NCI-H1092 (cell line): ENCODE measurements at places on chromosomes 16 and 17.
A peak's percentile ranks its signal among the peaks of the same experiment; 100 is the strongest.

GRCh38 chr16:4936181-4936990 is 562 bp downstream of the PPL start:
- no peak for DNase-seq

DNA sequence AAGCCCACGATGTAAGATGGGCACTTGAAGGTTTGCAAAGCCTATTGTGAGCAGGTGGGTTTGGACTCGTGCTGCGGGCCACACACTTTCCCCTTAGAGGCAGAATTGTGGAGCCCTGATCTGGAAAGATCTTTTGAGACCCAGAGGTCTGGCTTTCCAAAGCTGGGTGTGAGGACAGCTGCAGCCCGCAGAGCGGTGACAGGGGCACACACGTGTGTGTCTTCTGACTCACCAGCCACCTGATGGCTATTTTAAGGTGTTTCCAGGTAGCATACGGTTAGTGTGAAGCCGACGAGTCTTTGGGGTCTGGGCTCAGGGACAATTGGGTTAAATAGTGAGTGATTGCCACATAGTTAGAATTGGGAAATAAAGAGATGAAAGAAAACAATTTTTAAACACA is 108.9 kb upstream of the GSE1 start:
- DNase-seq, result no peak

DNA sequence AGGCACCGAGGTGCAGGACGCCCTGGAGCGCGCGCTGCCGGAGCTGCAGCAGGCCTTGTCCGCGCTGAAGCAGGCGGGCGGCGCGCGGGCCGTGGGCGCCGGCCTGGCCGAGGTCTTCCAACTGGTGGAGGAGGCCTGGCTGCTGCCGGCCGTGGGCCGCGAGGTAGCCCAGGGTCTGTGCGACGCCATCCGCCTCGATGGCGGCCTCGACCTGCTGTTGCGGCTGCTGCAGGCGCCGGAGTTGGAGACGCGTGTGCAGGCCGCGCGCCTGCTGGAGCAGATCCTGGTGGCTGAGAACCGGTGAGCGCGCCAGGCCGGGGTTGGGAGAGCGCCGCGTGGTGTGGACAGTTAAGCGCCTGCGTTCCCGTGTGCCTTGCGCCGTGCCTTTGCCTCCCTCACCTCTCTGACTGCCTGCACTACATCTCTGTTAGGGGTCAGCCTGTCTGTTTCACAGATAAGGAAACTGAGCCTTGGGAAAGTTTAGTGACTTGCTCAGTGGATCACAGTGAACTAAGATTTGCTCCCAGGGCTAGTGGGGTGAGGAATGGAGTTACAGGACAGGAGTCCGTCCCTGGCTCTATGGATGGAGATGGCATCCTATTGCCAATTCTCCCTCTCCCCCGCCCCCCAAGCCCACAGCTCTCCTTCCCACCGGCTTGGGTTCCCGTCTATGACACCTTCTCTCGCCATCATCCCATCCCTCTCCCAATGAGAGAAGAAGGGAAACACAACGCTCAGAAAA is 880 bp downstream of the SARM1 start:
- DNase-seq, result no peak

GRCh38 chr16:19283637-19284036 is 1.9 kb upstream of the CLEC19A start:
- no peak for DNase-seq

DNA sequence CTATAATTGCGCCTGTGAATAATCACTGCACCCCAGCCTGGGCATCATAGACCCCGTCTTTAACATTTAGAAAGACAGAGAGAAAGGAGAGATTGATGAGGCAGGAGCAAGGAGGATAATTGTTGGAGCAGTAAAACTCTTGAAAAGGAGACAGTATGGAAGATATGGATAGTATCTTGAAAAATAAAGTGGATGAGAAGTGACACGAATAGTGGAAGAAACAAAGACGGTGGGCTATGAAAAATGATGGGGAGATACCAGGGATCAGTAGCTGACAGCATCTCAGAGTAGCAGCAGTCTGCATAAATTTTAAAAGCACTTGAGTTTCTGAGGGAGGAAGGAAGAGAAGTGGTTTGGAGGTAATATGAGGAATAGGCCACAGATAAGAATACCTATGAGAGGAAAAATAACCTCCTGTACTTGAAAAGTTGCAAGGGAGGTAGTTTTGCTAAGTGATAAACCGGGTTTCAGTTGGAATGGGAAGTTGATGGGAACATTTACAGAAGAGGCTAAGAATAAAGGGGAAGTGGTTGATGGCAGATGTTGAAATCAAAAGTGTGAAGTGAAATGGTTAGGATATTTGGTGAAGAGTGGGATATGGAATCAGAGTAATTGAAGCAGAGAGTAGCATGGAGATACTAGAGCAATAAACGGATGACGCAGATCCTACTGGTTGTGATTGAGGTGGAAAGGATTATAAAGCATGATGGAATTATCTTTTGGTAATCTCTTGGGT is 1.8 kb upstream of the PPM1D start:
- DNase-seq, result no peak

DNA sequence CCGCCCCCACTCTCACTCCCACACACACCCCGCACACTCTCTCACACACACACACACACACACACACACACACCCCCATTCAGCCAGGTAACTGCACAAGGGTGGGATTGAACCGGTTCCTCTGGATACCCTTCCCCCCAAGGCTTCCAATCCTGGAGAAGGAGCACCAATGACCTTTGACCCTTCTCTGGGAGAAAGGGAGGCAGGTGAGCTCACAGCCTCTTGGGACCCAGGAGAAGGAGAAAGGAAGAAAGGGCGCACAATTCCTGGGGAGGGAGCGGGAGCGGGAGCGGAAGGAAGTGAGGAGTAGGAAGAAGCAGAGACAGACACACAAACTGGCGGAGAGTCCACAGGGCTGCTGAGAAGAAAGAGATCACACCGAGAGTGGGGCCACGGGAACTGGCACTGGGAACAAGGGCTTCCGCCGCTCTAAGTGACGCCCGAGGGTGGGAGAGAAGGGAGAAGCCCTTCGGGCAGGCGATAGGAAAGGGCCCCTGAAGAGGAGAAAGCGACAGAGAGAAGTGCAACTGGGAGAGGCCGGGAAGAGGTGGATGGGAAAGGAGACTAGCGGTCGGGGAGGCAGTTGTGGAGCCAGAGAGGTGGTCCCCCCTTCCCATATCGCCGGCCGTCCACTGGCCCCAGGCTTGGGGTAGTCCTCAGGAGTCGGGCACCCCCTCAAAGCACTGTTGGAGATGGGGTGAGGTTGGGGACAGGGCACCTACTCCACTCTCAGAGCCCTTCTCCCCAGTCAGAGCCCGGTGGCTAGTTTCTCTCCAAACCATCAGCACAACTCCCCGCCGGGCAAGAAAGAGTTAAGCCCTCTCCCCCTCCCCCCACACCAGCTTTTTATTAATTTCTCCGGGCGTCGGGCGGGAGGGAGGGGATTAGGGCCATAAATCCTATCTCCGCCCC is 1.3 kb downstream of the SAMD14 start:
- no peak for DNase-seq

DNA sequence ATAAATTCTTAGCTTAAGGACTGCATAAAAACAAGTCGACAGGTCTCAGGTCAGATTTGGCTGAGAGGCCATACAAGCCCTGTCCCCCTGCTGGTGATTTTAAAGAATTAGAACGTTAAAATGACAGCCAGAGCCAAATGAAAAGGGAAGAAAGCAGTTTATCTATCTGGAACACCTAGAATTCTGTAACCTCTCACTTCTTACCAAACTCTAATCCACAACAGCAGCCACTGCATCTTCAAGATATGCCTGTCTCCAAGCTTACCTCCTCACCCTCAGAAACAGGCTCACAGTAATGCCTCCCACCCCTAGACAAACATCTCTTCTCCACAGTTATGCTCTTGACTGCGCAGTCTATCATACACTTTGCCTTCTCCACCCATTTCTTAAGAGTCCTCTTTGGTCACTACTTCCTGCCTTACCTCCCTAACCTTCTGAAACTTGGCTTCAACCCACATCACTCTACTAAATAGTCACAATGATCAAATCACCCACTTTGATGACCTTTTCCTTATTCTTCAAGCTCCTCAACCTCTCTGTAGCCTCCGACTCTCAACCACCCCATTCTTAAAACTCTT is 14.2 kb downstream of the ANKFY1 start:
- DNase-seq, result no peak

- DNase-seq, result no peak
These were observed 3.6 kb upstream of the FBXO47 start for GRCh38 chr17:38970804-38971203.

DNA sequence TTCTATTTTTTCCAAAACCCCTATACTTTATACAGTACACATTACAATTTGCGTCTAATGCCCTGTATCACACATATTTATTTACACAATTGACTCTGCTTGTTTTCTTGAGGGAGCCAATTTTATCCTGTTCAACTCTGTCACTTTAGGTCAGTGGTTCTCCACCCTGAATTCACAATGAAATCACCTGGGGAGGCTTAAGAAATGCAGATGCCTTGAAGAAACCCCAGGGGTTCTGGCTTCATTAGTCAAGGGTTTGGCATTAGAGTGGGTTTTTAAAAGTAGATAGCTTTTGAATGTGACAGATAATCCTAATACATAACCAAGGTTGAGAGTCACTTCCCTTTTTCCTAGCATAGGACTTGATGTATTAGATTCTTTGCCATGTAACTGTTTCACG is 398.6 kb upstream of the ERCC4 start:
- no peak for DNase-seq

GRCh38 chr17:53463363-53463762 is 359.4 kb upstream of the KIF2B start:
- DNase-seq, result no peak

DNA sequence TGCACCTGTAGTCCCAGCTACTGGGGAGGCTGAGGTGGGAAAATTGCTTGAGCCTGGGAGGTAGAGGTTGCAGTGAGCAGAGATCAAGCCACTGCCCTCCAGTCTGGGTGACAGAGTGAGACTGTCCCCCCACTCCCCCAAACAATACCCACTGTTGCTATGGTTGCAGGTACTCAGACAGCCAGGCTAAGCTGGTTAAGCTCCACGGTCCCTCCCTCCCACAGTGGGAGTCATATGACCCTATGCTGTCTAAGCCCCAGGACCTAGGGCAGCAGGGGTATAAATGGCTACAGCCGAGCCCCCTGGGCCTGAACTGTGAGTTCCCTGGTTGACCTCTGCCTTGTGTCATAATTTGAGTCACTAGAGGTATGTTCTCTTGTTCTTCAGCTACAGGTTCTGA is 15.9 kb upstream of the RPRML start:
- DNase-seq, result no peak

DNA sequence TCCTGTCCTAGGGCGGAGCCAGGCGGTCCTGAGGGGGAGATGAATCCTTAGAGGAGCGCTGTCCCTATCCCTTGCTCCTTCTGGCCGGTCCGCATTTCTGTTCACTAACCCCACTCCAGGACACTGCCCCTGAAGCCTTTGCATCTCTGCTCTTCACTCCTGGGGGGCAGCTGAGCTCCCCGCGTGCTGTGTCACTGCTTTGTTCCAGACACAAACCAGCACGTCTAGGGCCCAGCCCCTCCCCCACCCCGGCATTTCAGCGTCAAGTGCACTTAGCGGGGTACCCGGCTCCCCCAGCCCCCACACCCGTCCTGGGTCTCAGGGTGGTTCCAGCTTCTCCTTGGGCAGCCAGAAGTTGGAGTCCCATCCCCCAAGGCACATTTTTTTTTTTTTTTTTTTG is 8.9 kb downstream of the CORO6 start:
- no peak for DNase-seq

- DNase-seq, result no peak
These were observed 4.3 kb downstream of the HOXB6 start for GRCh38 chr17:48600244-48601098.

- DNase-seq, result peak; percentile 72
These were observed 58.0 kb upstream of the GSE1 start for GRCh38 chr16:85554889-85555718.

DNA sequence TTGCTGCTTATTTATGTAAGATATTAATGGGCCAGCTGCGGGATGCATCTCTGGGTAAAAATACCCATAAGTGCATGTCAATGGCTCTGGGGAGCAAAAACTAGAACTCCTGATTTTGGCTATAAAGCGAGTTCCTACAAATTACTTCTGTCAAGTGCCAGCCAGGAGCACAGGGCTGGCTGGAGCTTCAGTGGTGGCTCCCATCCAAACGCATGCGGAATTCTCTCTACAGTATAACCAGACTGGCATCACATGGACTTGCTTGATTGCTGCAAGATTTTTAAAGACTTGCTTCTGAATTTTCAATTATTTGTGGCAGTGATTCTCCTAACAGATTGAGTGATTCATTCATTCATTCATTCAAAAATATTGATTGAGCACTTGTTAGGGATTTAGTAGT is 260.9 kb downstream of the PHKB start:
- no peak for DNase-seq

- no peak for DNase-seq
These were observed 18.7 kb upstream of the NSMCE1 start for GRCh38 chr16:27287051-27287811.

GRCh38 chr17:74024871-74025531 is 178.5 kb upstream of the RPL38 start:
- DNase-seq, result no peak

GRCh38 chr17:17659340-17659739 is 21.9 kb upstream of the RAI1 start:
- no peak for DNase-seq

GRCh38 chr16:86044241-86044671 is 145.3 kb downstream of the IRF8 start:
- no peak for DNase-seq

DNA sequence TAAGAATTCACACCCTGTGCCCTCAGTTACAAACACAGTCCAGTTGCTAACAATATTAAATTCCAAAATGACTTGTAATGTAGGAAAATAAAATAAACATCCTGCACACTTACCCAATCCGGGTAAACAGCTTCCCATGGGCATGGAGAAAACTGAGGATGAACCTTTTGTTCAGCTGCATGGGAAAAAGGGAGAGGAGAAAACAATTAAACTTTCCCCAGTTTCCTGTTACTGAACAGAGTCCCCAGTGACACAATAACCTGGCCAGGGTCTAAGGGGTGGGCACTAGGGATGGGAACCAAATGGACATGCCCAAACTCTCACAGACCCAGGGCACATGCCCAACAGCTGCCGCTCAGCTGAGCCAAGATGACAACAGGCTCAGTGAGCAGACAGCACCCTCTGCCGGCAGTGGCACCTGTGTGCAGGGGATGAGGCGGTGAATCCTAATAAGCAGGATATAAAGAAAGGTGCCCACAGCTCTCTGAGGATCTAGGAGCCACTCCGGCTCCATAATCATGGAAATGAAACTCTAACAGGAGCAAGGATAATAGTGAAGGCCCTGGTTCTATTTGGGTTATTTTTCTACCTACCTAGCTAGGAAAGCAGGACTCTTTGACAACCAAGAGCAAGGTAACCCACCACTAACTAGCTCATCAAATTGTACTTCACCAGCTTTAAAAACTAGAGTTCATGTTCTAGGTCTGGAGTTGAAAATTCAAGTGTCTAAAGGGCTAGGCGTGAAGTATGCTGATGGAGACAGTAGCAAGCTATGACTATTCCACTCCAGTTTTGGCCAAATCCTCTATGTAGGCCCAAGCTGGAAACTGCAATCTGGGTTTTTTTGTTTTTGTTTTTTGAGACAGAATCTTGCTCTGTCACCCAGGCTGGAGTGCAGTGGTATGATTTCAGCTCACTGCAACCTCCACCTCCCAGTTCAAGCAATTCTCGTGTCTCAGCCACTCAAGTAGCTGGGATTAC is 58.8 kb downstream of the SMG6 start:
- peak; percentile 50 for DNase-seq

GRCh38 chr16:79839466-79840341 is 239.2 kb upstream of the MAF start:
- DNase-seq, result no peak
